ENCODE measurements at places on chromosomes 1 and 21.

DNA sequence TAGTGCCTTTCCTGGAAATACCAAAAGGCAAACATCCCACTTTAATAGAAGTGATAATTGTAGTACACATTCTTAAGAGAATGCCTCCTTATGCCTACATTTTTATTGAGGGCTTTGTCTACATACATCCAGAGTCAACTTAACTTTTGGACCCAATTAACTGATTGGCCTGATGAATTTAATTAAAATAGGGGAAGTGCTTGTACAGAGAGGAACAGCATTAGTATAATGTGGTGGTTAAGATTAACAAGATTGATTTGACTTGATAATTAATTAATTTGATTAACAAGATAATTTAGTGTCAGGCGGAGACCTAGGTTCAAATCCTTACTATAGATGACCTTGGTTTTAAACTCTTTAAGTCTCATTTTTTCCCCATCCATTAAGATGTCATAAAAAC is 111.4 kb downstream of the NFIA start:
- DNase-seq = no peak

GRCh38 chr1:36093226-36093625 is 4.5 kb downstream of the ADPRS start:
- DNase-seq = no peak

DNA sequence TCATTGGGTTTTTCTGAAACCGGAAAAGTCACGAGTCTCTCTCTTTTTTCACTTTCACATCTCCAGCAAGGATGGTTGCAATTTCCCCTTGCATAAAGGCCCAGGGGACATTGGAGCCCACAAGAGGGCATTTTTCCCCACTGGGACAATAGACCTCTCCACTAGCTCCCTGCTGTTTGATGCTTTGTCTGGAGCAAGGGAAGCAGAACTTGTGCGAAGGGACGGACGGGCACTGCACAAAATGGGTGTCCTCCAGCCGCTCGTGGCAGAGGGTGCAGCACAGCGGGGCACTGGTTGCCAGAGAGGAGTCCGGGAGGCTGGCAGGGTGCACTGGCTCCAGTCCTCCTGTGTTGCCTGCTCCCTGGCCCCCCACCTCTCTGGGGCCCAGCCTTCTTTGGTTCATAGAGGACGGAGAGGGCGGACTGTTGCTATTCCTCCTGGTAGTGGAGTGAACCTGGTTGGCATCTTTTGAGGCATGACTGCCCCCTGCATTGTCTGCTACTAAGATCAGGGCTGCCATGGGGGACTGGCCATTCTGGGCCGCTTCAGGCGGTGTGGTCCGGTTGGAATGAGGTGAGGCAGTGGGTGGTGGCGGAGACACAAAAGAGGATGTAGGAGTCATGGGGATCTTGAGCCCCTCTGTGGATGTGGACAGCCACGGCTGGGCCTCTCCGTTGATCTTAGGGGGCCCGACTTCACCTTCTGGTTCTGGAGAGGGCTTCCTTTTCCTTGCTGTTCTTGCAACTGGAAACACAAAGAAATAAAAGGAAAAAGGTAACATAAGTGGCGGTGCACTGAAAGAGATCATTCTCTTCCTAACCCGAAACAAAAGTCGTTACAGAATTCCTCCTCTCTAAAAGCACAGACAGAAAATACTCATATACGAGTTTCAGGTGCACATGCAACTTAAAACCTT is 2.6 kb downstream of the IRF2BP2 start:
- DNase-seq = no peak

DNA sequence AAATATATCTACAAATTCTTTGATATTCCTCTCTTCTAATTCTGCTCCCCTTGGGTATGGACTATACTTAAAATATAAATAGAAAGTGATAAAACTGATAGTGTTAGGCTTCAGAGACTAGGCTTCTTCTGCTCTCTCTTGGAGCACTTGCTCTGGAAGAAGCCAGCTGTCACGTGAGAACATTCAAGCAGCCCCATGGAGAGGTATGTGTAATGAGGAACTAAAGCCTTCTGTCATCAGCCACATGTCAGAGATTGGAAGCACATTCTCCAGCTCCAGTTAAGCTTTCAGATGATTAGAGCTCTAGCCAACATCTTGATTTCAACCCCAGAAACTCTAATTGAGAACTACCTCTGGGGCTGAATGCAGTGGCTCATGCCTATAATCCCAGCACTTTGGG is 34.3 kb downstream of the XKR8 start:
- DNase-seq = no peak

DNA sequence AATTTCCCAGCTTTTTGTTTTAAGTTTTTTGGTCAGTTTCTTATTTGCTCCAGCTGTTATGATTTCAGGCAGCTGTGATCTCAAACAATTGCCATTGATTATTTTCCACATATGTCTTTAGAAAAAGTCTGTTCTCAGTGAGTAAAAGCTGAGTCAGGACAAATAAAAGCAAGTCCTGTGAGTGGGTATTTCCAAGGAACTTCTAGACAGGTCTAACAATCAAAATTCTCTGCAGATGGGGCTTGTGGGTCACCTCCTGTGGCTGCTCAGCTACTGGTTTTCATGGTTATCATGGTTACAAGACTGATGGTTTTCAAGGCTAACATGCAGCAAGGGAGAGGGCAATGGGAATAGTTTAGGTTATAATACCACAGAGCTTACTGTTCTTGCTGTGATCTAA is 585.7 kb downstream of the LMO4 start:
- no peak for DNase-seq

GRCh38 chr1:26164861-26165842 is 3.6 kb downstream of the C1orf232 start:
- DNase-seq = no peak
